Brain (organoid and tissue), 16 donors: ENCODE measurements at places on chromosomes 7 and 10.

- DNase-seq = no peak
These were observed 133.5 kb downstream of the PAXIP1 start for GRCh38 chr7:154869436-154869835.

- DNase-seq = no peak
These were observed 45.5 kb upstream of the PIK3CG start for GRCh38 chr7:106819546-106819945.

GRCh38 chr10:75314570-75314969 is 78.8 kb upstream of the COMTD1 start:
- DNase-seq = no peak

DNA sequence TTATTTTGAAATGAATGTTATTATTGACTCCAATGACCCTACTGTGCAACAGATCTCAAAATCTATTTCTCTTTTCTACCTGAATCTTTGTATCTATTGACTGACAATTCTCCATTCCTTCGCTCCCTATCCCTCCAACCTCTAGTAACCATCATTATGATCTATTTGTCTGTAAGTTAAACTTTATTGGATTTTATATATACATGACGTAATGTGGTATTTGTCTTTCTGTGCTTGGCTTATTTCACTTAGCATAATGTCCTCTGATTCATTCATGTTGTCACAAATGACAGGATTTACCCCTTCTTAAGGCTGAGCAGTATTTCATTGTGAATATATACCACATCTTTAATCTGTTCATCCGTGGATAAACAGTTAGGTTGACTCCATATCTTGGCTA is 200.4 kb upstream of the SORCS1 start:
- no peak for DNase-seq

DNA sequence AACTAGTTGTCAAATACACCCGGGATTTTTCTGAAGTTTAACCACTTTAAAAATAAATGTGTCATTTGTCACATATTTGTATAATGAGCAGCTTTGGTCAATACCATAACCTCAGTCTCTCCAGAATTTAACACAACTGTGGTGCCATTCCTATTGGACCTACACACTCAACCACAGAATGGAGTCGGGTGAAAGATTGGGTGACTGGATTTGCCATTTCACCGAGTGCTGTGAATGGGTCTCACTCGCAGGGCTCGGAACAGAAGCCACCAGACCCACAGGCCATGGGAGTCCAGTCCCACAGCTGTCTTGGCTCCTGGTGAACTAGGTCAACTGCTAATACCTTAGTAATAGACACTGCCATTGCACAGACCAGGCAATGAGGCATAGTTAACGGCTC is 298.4 kb downstream of the CCDC3 start:
- DNase-seq = no peak

GRCh38 chr10:34701194-34701593 is 113.9 kb downstream of the PARD3 start:
- no peak for DNase-seq
